ENCODE measurements at places on chromosomes 4 and X.

GRCh38 chr4:24213961-24214360 is 324.1 kb upstream of the PPARGC1A start:
- no peak for DNase-seq

DNA sequence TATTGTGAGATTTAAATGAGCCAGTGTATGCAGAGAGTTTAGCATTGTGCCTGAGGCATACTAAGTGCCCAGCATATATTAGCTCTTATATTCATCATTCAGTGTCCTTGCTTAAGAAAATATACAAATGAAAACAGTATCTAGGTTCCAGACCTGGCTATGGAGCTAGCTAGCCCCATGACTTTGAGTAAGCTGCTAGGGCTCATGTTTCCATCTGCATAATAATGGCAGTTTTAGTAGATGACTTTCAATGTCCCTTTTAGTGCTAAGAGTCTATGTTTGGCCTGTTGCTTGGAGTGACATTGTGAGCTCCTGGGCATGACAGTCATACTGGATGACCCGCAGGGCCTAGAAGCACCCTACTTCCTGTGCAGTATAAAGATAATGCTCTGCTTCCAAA is 435.3 kb downstream of the ZIC3 start:
- no peak for DNase-seq

DNA sequence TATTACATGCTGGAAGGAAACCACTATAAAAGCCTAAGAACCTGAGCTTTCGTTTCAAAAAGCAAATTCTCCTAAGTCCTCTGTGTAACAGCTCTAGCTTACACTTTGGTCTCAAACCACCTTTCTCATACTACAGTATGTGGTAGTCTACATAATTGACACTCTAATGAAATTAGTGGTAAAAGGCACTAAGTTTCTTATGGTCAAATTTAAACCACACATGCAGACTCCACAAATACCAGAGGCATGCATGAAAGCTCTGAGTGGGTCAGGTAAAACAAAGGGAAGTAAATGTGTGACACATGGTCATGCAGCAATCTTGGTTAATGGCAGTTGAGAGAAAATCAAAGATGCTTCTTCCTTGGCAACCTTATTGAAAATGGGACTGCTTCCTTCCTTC is 187.8 kb downstream of the CCNG2 start:
- DNase-seq, result no peak

DNA sequence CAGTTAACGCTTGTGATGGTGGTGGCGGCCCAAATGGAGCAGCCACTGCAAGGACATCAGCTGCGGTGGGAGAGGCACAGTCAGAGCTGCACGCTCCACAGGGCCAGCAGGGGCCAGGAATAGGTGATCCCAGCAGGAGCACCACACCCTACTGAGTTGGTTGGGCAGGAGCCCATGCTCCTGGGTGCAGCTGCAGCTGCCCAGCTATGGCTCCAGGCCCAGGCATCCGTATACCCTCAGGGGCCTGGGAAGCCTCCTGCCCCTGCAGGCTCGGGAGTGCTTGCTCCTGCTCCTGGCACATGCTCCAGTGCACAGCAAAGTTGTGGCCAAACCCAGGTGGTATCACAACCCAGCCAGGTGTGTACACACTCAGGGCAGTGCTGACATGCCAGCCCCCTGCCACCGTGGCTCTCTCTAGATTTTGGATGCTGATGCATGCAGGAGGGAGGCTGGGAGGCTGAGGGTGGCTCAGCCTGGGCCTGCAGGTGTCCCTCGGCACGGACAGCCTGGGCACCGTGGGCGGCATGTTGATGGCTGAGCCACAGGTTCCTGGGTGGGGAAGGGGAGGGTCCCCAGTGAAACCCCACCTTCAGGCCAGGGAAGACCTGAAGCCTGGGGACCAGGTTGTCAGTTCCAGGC is 150.2 kb downstream of the CXXC4 start:
- DNase-seq, result no peak

DNA sequence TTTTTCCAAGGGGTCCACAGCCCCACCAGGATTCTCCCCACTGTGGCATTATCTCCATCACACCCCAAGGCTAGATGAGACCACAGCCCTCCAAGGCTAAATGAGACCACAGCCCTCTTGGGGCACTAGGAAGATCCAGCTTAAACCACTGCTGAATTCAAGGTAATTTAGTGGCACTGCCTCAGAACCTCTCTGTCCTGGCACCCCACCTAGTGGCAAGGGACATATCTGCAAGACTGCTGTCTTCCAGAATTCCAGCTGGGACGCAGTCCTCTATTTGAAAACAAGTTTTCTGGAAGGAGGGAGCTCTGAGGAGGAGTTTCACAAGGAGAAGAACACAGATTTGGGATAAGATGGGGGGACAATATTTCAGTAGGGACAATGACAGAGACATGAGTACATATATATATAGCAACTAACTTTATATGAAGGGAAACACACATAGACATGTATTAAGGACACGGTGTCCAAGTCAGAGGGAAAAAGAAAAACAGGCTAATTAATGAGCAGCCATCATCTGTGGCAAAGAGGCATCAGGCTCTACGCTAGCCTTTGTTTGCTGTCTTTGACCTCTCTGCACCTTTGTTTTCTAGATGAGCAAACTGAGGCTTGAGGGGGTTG is 9.3 kb downstream of the CETN2 start:
- no peak for DNase-seq

DNA sequence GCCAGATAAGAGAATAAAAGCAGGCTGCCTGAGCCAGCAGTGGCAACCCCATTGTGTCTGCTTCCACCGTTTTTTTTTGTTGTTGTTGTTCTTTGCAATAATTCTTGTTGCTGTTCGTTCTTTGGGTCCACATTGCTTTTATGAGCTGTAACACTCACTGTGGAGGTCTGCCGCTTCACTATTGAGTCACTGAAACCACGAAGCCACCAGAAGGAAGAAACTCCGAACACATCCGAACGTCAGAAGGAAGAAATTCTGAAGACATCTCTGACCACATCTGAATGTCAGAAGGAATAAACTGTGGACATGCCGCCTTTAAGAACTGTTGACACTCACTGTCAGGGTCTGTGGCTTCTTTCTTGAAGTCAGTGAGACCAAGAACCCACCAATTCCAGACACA is 110.5 kb downstream of the PCDH18 start:
- no peak for DNase-seq

- DNase-seq, result no peak
Measured at GRCh38 chrX:20061855-20062254, 54.9 kb downstream of the MAP7D2 start.

- DNase-seq, result no peak
Measured at GRCh38 chr4:43682551-43682950, 766.1 kb downstream of the KCTD8 start.

DNA sequence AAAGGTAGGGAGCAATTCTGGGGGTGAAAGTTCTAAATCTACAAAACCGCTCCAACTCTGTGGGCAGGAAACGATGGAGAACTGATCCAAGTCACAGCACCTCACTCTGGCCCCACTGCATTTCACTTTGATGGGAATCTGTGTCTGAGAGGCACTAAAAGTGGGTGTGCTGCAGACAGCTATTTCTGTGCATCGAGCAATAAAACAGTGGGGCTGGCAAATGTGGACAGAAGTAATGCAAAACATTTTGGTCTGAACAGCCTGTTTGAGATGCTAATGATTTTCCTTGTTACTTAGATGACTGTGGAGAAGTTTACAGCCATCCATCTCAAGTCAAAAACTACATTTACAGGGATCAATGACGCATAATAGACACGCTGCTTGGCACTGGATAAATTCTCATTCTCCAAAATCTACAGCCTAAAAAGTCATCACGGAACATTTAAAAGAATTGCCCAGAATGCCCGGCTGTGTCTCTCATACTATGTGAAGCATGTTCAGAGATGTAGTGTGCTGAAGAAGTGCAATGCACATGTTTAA is 1671.6 kb upstream of the TENM3 start:
- no peak for DNase-seq

GRCh38 chr4:88008743-88009171 is 1.3 kb downstream of the PKD2 start:
- no peak for DNase-seq

- no peak for DNase-seq
Measured at GRCh38 chrX:66632981-66633380, 5.9 kb downstream of the EDA2R start.

- no peak for DNase-seq
Measured at GRCh38 chr4:132101526-132101925, 1047.6 kb upstream of the PCDH10 start.

GRCh38 chrX:97616883-97617530 is 733.3 kb downstream of the RPA4 start:
- no peak for DNase-seq

- no peak for DNase-seq
Measured at GRCh38 chrX:23103546-23103945, 103.8 kb downstream of the DDX53 start.

- no peak for DNase-seq
Measured at GRCh38 chr4:181525634-181526033, 717.6 kb upstream of the TENM3 start.

- DNase-seq, result no peak
Measured at GRCh38 chrX:19225909-19226308, 103.6 kb upstream of the ADGRG2 start.

DNA sequence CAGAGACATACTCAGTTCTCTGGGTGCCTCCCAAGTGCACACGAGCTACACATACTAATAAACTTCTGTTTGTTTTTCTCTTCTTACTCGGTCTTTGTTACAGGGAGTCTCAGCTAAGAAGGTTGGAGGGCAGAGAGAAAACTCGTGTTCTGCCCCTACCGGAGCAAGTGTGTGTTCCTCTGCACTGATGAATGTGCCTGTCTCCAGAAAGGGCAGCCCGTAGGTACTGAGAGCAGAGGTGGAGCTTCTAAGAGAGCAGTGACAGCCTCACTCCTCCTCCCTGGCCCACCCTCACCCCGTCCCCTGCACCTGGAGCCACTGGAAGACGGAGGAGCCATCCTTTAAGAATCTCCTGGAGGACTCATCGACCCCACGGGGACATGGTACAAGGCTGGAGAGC is 67.6 kb downstream of the MTNR1A start:
- DNase-seq, result no peak

DNA sequence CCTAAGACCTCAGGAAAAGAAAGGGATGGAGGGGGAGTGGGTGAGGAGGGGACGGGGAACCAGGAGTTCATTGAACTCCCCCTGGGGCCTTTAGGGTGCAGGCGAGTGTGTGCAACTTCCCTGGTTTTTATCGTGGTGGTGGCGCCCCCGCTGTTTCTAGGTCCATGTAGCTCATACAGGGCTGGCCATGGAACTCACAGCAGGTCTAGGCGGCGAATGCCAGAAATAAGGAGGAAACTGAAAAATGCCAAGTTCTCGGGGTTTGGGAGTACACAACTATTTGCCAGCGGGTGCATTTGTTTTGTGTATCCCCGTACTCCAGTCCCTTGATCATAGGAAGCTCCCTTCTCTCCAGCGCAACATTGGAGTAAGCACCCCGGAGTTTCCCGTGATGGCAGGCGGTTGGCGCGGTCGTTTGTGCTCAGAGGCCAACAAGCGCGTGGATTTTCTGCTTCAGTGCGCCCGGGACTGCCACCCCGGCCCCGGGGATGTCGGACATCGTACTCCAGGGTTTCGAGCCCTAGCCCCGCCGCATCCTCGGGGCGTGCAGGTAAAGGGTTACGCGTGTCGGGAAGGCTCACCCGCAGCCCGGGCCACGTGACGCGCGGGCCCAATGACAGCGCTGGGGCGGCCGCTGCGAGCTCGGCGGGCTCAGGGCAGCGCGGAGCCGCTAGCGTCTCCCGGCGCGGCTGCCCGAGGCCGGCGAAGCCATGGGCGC is 208.9 kb downstream of the NWD2 start:
- no peak for DNase-seq

- DNase-seq, result no peak
Measured at GRCh38 chrX:123561439-123562215, 171.2 kb downstream of the THOC2 start.

- no peak for DNase-seq
Measured at GRCh38 chrX:28910487-28910886, 323.2 kb downstream of the IL1RAPL1 start.

GRCh38 chr4:54226404-54227255 is 2.5 kb upstream of the PDGFRA start:
- DNase-seq, result no peak

DNA sequence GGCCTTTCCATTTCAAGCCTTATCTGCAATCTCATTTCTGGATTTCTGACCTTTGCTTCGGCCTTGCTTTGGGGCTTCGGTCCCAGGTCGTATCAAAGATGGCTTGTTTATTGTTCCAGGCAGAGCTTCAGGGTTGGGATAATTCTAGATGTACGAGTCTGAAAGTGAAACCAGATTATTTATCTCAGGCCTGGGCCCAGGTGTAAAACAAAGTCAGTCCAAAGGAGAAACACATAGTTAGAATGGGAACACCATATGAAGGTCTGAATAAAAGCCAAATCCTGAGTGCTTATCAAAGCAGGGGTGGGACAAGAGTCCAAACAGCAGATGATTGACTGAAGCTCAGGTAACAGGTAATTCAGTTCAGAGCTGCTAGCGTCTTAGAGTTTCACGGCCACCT is 17.1 kb downstream of the PRIMPOL start:
- DNase-seq, result no peak

GRCh38 chr4:138263247-138263816 is 21.2 kb upstream of the SLC7A11 start:
- DNase-seq, result no peak

GRCh38 chr4:68498413-68499007 is 51.2 kb downstream of the TMPRSS11E start:
- no peak for DNase-seq

DNA sequence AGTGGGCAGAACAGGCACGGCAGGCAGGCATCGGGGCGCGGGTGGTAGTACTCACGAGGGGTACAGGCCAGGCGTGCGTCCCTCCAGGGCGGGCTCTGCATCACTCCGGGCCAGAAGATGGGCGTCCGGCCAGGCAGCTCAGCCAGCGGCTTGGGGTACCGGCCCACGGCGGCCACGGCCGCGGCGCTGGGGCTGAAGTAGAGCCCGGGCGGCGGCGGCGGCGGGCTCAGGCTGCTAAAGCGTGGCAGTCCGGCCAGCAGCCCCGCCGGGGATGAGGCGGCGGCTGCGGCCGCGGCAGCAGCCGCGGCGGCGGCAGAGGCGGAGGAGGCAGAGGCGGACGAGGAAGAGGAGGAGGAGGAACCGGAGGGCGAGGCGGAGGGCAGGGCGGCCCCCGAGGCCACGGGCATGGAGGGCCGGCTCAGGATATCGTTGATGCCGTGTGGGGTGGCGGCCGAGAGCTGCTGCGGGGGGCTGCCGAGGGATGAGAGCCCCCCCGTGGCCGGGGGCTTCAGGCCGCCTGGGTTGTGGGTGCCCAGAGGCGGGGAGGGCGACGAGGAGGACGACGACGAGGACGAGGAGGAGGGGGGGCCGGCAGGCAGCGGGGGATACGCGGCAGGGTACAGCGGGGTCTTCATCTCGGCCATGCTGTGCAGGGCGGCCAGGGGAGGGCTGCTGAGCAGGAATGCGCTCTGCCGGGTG is 1.4 kb downstream of the NKX6-1 start:
- no peak for DNase-seq

DNA sequence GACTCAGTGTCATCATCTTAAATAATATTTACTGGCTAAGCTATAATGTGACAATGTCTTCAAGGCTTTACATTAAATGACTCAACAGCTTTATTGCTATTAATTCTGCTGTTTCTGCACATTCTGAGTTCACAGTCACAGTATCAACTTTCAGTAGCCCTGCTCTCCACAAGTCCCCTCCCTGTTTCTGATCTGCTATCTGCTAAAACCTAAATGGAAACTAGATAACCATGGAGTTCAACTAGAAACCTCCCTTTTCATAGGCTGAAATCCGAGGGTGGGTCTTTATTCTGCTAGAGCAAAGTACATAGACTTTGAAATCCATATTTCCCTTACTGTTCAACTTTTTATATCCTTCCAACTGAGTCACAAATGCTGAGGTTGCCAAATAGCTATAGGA is 5.4 kb upstream of the ACE2 start:
- no peak for DNase-seq

- DNase-seq, result no peak
Measured at GRCh38 chr4:45985038-45985437, 138.8 kb downstream of the GABRG1 start.

- DNase-seq, result no peak
Measured at GRCh38 chr4:185358959-185359358, 36.8 kb downstream of the LRP2BP start.

Measured in stimulated activated CD8-positive, alpha-beta memory T cell treated with anti-CD3 and anti-CD28 coated beads, Interleukin-2, amount 100 ng/mL, for 1 hour (primary cell).